LoVo (cell line): ENCODE measurements at places on chromosomes 2 and 18.

DNA sequence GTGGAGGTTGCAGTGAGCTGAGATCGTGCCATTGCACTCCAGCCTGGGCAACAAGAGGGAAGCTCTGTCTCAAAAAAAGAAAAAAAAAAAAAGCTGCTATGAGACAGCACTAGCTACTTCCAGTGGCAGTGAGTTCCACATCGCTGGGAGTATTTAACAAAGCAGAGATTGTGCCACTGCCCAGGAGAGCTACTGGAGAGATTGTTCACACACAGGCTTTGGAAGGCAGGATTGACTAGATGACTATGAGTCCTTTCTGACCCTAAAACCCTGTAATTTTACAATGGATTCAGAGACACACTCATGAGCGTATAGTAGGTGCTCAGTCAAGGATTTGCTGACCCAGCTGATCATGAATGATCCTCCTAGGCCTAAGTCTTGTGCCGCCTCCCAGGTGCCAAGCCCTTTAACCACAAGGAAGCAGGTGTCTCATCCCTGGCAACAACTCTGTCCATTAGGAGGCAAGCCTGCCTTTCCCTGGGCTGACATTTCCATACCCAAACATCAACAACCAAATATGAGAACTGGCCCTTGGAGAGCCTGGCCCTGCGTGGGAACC lies 45.0 kb upstream of the ODC1 start:
- peak; percentile 15 for DNase-seq

DNA sequence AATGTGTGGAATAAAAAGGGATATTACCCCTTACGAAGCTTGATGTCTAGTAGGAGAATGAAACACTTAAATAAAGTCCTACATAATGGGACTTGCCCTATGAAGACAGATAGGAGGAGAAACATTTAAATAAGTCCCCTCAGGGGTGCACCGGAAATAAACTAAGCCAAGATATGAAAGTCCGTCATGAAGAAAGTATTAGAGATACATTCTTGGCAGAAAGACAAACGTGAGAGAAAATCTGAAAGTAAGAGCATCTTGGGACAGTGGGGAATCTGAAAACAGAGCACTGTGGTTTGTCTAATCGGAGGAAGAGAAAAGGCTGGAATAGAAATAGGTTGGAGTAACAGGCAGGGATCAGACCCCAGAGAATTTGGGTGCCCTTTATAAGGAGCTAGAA lies 516.9 kb upstream of the DSEL start:
- no peak for DNase-seq

DNA sequence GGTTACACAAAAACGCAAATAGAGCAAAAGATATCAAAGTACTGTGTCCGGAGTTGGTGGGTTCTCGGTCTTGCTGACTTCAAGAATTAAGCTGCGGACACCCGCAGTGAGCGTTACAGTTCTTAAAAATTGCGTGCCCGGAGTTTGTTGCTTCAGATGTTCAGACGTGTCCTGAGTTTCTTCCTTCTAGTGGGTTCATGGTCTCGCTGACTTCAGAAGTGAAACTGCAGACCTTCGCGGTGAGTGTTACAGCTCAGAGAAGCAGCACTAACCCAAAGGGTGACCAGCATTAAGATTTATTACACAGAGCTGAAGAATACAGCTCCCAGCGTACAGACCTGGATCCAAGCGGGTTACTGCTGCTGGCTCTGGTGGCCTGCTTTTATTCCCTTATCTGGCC lies 125.7 kb upstream of the TWIST2 start:
- no peak for DNase-seq

GRCh38 chr18:60471652-60472051 lies 99.1 kb upstream of the MC4R start:
- DNase-seq, result no peak

DNA sequence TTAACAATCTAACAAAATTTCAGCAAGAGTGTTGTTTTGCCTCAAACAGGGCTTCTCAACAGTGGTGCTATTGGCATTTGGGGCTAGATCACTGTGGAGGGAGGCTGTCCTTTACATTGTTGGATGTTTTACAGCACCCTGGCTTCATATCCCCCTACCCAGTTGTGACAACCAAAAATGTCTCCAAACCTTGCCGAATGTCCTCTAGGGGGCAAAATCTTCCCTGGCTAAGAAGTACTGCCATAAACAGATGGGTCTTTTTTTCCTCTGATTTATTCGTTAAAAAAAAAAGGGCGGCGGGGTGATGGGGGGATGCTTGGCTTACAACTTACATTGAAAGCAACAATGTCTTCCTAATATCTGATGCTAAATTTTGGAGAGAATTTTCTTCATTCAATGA lies 207.6 kb upstream of the CCDC150 start:
- DNase-seq, result no peak

DNA sequence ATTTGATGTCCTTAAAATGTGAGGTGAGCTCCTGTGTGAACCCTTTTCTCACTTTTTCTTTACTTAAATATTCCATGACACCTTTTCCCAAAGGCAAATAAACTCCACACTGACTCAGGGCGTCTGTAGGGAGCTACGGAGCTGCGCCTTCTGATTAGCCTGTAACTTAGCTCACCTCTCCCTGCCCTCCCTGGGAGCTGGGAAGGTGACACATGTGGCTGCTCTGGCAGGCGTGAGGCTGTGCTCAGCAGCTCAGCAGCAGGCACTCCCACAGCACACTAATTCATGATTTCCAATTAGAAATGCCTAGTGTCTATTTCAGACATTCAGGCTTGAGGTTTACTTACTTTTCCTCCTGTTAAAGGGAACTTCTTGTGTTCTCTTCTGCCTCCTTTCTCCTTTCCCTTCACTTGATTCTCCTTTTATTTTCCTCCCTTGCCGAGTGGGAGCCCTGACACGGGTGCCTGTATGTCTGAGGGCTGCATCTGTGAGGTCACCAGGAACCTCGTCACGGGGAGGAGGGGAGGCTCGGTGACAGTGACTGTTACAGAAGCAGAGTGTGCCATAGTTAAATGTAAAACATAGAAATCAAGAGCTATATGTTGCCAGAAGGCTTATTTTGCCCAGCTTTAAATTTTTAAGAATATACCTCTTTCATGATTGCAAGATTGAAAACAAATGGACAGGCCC lies 437.1 kb downstream of the DCDC2C start:
- DNase-seq, result no peak

- no peak for DNase-seq
These were observed 2.9 kb downstream of the HOXD11 start for GRCh38 chr2:176109946-176110345.

GRCh38 chr2:119371111-119371510 lies 4.3 kb downstream of the DBI start:
- DNase-seq, result no peak

GRCh38 chr2:240603081-240603835 lies 16.7 kb downstream of the CAPN10 start:
- no peak for DNase-seq

GRCh38 chr2:221802089-221802488 lies 230.0 kb upstream of the EPHA4 start:
- no peak for DNase-seq
